ENCODE measurements at places on chromosomes 7 and 10. TPM values are rescaled to one million over a fixed set of nuclear protein-coding genes. Genes with fewer than 3 reads are reported as not detected.
A peak's percentile ranks its signal among the peaks of the same experiment; 100 is the strongest.

GRCh38 chr10:30839652-30840051 is 192.0 kb downstream of the ZNF438 start:
- DNase-seq = no peak

DNA sequence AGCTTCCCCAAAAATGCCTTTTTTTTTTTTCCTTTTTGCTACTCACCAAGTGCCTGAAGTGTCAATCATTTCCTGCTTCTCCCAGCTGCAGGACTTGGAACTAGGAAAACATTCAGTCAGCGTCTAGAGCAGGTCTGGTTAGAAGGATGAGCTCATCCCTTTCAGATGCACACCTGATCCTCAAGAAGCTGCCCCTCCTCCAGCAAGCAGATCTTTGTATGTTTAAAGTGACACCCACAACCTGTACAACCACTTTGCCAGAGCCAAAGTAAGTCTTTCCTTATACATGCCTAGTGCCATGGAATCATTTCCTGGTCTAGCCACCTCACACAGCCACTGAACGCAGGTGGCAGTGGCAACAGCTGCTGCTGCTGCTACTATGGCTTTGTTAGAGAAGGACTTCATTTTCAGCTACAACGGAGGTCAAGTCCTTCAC is 10.4 kb upstream of the USP54 start:
- no peak for DNase-seq

GRCh38 chr10:103716206-103717160 is 138.9 kb downstream of the SH3PXD2A start:
- DNase-seq = no peak

DNA sequence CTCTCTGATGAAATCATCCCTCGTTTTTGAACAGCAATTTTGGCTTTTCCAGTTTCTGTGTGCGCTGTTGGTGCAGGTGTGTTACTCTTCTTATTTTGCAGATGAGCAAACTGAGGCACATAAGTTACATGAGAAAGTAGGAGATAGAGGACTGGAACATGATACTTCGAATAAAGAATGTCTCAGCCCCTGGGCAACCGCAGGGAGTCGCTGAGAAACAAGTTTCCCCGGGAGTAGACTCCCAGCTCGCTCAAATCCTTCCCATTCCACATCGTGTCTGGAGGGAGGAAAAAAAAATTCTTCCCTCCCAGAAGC is 18.0 kb downstream of the MXI1 start:
- no peak for DNase-seq

DNA sequence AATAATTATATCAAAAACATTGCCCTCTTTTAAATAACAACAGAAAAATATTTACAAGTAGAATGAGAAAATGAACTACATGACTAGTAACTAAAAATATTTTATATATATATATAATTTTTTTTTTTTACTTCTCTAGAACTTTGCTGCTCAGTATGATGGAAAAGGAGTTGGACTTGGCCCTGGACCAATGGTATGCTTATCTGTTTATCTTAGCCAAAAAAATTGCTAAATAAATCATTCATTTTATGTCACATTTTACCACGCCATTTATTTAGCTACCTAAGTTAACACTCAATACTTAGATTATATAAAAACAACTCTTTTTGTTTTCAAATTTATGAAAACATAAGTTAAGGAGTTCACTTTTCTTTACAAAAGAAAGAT is 6.7 kb downstream of the COL1A2 start:
- no peak for DNase-seq

GRCh38 chr10:75019370-75019769 is 92.1 kb upstream of the SAMD8 start:
- DNase-seq = no peak

DNA sequence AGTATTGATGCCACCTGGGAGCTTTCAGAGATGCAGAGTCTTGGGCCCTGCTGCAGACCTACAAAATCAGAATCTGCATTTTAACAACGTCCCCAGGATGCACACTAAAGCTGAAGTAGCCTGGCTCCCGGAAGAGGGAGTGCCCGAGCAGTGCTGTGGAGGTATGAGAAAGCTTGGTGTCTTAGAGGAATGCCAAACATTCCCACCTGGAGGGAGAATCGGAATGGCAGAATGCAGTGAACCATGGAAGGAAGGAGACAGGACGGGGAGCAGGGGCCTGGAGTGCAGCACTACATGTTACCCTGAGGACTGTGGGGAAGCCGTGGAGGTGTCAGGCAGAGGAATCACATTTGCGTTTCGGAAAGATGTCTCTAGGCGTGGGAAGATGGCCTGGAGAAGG is 90.9 kb downstream of the AOAH start:
- no peak for DNase-seq

DNA sequence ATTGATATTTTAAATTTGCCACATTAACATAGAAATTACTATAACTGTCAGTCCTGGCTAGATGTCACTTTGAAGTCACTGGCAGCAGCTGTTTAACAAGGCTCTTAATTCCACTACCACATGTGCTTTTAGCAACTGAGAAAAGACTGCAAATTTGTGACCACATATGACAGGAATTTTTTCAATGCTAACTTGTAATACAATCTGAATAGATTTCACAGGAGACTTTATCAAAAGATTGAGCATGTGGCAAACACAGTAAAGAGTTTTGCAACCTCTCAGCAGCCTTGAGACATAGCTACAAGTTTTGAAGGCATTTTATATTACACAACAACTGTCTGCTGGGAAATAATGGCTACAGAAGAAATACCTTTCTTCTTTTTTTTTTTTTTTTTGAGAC is 73.0 kb downstream of the MICU1 start:
- no peak for DNase-seq

GRCh38 chr7:135620980-135621850 is 41.1 kb upstream of the STMP1 start:
- peak; percentile 16 for DNase-seq

- no peak for DNase-seq
Measured at GRCh38 chr10:484441-484924, 205.0 kb downstream of the DIP2C start.

DNA sequence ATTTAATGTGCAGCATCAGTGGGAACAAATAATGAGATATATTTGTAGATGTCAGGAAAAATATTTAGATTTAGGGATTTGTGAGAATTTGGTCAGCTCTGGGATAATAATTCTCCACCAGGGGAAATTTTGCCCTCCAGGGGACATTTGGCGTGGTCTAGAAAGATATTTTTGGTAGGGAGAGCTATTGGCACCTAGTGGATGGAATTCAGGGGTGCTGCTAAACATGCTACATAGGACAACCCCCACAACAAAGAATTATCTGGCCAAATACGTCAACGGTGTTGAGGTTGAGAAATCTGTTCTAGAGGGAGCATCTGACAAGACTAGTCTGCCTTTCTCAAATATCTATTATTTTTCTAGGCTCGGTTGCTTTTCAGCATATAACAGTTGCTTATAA is 2.1 kb downstream of the ADK start:
- no peak for DNase-seq

DNA sequence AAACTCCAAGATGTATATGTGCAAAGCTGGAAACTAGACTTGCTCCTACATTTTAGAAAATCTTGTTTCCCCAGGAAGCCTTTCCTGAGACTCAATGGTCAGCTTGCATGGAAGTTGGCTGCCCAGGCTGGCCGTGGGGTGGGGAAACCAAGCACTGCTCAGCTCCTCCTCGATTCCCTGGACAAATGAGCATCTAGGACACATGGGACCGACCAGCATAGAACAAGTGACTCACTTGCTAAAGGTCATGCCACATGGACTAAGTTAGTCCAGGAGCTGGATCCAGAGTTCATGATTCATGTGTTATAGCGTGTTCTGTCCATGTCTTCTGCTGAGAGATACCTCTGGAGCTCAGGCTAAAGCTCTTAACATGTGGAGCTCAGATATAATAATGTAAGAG is 6.2 kb downstream of the FAM180A start:
- DNase-seq = no peak

DNA sequence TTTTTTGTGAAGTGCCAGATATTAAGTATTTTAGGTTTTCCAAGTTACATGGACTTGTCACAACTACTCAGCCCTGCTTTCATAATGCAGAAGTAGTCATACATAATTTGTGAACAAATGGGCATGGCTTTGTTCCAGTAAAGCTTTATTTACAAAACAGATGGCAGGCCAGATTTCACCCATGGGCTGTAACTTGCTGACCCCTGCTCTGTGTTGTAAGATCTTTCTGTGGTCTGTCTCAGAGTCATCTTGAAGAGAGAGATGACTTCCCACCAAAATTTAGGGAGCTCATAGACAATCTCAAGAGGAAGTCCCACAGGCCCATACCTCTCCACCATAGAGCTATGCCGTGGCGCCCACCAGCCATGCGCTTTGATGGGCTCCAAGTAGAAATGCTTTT is 616.1 kb downstream of the LRMDA start:
- DNase-seq = no peak

DNA sequence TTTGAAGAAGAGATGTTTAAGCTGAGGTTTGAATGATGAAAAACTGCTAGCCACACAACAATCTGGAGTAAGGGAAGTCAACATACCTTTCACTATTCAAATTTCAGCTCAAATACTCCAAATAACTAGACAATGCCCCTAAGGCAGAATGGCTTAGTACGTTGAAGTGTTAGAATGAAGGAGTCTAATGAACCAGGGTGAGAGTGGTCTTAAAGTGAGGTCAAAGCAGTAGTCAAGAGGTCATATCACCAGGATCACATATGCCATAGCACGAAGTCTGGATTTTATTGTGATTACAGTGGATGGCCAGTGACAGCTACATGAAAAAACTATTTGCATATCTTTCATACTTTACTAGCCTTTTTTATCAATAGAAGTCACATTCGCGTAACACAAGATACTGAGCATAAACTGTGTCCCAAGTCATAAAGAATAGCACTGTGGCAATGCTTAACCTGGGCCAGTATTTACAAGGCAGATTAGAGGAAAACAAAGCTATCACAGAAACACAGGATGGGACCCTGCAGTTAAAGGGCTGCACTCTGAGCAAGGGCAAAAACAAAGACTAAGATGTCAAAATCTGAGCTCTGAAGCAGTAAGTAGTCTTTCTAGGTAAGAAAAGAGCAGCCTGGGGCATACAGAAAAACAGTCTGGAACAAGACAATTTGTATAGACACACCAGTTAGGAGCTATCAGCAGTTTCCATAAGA is 61.5 kb downstream of the HYCC1 start:
- DNase-seq = no peak

- no peak for DNase-seq
Measured at GRCh38 chr7:142451817-142452216, 194.0 kb upstream of the PRSS58 start.

GRCh38 chr10:124916585-124917427 is 25.1 kb upstream of the ZRANB1 start:
- DNase-seq = peak; percentile 98

GRCh38 chr7:157760004-157760730 is 423.4 kb downstream of the DNAJB6 start:
- no peak for DNase-seq

GRCh38 chr10:88892222-88892967 is 12.3 kb downstream of the STAMBPL1 start:
- DNase-seq = no peak

DNA sequence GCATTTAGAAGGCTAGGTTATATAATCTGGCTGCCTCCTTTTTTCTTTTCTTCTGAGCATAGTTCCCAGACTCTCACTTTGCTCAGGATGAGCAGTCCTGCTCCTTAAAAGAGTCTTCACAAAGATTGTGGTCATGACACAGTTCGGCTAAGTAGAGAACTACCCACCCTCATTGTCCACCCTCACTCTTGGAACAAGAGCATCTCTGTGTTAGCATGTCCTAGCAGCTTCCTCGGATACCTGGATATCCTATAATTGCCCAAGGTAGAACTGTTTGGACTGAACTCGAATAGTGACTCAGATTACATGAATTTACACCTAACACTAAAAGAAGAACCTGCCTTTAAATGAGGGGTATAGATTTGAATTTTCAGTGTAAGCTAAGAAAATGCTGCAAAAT is 572.0 kb downstream of the SUGCT start:
- DNase-seq = no peak

GRCh38 chr7:18768256-18768655 is 272.7 kb downstream of the HDAC9 start:
- DNase-seq = no peak

DNA sequence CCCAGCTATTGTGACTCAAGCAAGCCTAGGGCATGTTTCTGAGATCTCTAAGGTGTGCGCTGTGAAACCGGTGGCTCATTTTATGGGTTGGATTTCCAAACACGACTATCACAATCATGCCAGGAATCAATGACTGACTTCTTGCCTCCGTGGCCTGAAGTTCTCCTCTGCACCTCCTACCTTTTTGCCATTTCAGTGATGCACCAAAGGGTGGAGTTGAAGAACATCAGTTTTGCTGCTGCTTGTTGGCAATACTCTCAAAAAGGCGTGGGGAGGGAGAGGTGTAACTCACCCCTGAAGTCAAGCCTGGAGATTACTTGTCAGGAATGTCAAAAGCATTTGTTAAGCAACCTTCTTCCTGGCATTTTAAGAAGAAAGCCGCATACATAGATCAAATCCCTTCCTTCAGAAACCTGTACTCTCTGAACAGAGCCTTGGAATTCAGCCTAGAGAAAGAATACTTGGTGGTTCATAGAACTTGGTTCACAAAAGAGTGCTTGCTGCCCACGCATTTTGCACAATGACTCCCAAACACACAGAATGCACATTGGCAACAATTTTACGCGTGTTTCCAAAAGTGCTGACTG is 41.0 kb downstream of the KIAA1217 start:
- no peak for DNase-seq

GRCh38 chr10:124962421-124962820 is 20.5 kb downstream of the ZRANB1 start:
- DNase-seq = no peak

DNA sequence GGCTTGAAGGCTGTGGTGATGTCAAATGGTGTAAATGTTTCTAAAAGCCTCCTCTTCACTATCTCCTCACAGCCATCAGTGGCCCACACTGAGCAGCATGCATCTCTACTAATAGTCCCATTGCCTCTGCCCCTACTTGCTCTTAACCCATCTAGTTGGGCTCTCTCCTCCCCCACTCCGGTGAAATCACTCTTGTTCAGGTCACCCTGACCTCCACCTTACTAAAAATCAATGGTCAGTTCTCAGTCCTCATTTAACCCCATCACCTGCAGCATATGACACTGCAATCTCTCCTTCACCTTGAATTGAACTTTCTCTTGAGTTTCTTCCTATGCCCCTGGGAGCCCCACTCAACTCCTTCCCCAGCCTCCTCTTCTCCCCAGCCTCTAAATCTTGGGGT is 355.1 kb upstream of the AOAH start:
- no peak for DNase-seq

GRCh38 chr10:86827639-86828038 is 71.2 kb downstream of the BMPR1A start:
- DNase-seq = no peak

- DNase-seq = no peak
Measured at GRCh38 chr7:55206235-55207029, 158.7 kb upstream of the LANCL2 start.

SEM1 gene
- total RNA-seq = 63.0 TPM

TFAM gene
- total RNA-seq = 64.2 TPM

PPIF gene
- 74.2 TPM for total RNA-seq

LIPM gene
- total RNA-seq = not detected

RASA4 gene
- 18.9 TPM for total RNA-seq

NOLC1 gene
- 111 TPM for total RNA-seq

COMMD3 gene
- 31.1 TPM for total RNA-seq

TMEM273 gene
- 0.37 TPM for total RNA-seq
